ENCODE measurements at places on chromosomes 5 and 9.

DNA sequence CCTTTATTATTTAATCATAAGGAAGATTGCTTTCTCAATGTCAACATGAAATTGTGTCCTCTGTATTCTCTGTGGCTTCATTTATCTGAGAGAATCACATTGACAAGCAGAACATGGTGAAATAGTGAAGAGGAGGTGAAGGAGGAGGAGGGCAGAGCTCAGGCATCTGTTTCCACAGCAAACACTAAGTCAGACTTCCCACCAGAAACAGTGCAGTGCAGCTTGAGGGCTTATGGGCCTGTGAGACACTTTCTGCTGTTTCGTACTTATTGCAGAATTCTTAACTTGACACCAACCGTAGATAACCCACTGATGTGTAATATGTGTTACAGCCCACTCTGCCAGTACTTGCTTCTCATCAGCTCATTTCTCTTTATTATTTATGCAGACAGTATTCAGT lies 386.3 kb downstream of the DIRAS2 start:
- peak; percentile 17 for DNase-seq

DNA sequence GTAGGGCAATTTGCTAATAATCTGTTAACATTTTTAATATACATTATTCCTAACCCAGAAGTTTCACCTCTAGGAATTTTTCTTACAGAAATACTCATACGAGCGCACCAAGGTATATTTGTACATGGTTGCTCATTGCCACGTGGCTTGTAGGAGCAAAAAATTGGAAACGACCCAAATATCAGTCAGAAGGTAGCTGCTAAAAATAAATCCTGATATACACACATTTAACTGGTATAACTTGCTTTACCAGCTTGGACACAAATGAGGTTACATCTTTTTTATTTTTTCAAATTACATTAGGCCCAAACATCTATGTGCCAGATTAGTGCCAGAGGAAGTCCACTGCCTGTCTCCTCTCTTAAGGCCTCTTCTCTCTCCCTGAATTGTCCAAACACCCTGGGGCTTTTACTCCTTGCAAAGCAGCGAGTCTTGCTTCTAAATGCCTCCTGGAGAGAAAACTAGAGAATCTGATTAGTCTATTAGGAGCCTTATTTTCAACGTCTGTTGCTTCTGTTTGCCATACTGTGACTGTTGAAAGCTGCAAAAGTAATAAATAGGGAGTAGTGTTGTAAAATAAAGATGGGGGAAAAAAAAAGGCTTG lies 92.0 kb upstream of the SSBP2 start:
- no peak for DNase-seq

DNA sequence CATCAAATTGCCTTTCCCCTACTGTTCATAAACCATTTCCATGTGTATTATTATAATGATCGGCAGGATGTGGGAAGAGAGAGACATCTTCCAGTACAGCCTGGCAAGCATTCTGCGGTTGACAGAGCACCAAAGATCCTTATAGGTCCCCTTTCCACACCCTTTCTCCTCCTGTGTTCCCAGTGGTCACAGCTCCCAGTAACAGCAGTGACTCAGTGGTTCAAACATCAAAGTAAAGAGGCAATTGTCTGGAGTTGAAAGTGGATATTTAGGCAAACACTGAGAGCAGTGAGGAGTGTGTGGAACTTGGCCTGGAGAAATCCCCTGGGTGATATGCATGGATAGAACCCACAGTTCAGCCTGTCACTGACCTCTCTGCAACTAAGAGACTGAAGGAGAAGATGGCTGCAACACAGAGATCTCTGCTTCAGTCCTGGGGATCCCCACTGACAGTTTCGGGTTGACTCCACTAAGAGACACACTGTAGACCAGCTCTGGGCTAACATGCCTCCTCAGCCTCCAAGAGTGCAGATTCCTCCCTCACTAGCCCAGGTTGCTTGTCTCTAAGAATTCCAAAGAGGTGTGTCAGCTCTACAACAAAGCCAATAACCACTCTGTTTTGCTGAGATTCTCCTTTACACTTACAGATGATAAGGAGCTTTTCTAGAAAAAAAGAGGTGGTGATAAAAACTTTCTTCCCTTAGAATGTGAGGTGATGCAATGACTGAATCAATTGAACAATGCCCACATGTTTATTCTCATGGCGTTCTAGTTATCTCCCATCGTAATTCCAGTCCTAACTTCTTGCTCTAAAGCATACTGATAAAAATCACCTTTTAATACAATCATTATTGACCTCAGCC lies 94.4 kb upstream of the IL6ST start:
- DNase-seq, result peak; percentile 48

DNA sequence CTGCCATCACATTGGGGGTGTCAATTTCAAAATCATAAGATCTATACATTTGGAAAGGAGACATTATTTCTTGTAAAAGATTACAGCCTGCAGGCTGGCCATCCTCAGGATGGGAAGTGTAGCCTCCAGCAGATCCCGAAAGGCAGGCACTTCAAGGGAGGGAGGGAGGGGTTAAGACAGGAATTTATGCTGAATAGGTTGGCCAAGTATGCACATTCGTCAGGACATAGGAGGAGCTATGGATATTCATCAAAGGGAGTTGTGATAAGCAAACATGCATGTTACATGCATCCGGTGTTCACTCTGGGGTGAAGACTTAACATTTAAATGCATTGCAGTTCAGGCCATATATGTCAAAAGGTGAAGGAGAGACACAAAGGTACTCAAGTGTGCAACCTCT lies 119.4 kb downstream of the CEP120 start:
- DNase-seq, result no peak

DNA sequence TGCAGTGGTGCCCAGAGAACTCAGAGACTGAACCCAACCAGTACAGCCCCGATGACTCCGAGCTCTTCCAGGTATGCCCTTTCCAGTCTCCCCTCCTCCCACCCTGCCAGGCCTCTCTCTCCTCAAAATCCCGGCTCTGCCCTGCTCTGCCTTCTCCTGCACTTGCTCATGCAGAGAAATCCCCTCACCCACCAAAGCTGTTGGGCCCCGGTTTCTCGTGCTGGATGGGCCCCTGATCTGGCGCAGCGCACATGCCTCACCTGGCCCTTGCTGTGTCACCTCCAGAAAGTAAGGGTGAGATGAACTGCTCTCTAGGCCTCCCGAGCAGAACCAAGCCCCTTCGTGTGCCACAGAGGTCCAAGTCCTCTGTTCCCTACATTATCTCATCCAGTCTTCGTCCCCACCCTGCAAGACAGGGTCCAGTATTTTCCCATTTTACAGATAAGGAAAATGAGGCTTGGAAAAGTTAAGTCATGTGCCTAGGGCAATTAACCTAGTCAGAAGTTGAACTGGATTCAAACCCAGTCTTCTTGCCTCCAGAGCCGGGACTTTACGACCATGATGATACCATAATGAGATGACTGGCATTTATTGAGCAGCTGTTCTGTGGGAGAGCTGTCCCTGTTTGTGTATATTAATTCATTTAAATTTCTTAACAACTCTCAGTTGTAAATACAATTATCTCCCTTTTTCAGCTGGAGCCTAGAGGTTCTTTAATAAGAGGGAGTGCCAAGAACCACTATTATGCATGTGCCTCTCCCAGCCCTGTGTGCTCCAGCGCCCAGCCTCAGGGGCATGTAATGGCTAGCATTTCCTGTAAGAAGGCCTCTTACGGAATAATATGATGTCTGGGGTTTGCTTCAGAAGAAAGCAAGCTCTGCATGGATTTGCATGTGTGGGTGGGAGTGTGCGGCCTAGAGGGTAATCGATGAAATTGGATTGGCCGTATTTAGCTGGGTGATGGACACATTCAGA lies 90.7 kb downstream of the PPARGC1B start:
- no peak for DNase-seq

GRCh38 chr5:73808911-73809310 lies 182.9 kb downstream of the ARHGEF28 start:
- DNase-seq, result no peak

DNA sequence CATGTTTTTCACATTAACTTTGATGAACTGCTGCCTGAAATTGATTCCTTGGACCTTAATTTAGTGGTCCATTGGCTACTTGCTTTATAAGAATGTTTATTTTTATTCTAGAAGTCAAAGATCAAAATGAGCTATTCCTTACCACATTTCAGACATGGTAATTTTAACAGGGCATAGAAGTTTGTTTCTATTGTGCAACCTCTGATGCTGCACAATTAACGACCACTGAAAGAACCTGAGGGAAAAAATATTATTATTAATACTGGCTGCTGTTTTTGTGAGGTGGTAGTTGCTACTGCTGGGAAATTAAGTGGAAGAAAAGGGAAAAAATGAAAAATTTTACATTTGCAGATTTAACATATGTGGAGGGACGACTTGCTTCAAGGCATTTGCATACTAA lies 37.9 kb upstream of the RAB3C start:
- no peak for DNase-seq

DNA sequence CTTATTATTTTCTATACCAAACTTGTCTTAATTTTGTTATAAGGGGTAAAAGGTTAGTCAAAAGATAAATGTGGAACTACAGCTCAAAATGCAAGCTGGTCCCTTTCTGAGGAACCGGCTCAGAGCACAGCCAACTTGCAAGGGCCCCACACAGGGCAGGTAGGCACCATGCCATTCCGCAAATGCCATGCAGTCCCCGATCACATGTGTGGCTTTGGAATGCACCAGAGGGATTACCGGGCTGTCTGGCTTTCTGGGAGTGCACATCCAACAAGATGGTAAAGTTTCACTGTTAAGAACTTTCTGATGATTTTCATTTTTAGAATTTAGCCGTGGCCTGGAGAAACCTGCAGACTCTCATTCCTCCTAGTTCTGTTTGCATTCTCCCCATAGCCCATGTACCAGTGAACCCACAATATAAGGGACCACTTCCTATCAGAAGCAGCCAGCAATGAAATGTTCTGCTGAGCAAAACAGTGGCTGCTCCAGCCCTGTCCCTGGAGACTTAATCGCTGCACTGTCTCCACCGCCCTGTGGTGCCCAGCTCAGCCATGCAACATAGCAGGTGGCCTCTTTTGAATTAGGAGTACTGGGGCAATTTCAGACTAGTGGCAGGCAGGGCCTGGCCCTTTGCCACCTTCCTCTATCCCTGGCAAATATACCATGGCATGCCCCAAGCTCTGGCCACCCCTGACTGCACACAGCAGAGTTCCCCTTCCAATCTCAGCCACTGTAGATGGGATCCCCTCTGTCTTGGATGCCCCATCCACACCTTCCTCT lies 11.4 kb downstream of the SHB start:
- DNase-seq, result no peak

DNA sequence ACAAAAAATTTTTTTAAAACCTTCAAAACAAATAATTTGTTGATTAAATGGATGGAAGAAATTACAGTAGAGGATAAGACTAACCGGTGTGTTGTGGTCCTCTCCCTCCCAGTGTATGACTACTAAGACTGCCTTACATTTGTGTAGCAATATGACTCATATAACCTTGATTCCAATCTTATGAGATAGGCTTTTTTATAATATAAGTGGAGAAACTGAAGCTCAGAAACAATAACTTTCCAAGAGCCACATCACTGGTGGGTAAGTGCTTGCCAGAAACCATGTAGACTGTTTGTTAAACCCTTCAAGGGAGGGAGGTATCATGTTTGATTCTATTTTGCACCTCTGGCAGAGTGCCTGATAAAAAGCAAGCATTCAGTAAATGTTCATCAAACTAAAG lies 47.5 kb downstream of the NLN start:
- DNase-seq, result peak; percentile 31

- no peak for DNase-seq
Observed at GRCh38 chr5:178323541-178323865, 90.9 kb upstream of the PHYKPL start.

GRCh38 chr9:137138722-137139467 lies at the start of gene GRIN1:
GRIN1 (plus strand) TSS chr9:137139154; CDS start chr9:137139487, 333 bp downstream.
- DNase-seq, result peak; percentile 28

- no peak for DNase-seq
Observed at GRCh38 chr5:72021651-72022357, 85.5 kb upstream of the MAP1B start.

DNA sequence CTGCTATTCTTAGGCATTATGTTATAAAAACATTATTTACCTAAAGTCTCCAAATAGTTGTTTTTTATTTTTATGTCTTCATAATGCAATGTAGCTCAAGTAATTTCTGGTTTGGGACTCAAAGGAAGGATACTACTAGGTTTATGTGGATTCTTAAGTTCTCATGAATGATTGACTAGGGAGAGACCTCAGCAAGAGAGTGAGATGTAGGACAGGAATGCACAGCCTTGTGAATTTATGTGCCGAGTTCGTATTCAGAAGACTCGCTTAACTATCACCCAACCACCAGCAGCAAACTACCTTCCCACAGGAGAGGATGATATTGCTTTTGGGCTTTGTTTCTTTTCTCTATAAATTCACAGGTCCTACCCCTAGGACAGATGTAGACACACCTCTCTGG lies 282.9 kb downstream of the ARHGEF28 start:
- no peak for DNase-seq
